ENCODE measurements at places on chromosomes 3 and 15.

- no peak for DNase-seq
Observed at GRCh38 chr3:67311440-67311839, 313.3 kb downstream of the KBTBD8 start.

GRCh38 chr3:106379251-106379750 is 510.5 kb upstream of the CBLB start:
- no peak for DNase-seq

- DNase-seq = no peak
Observed at GRCh38 chr3:71517271-71517791, 66.2 kb downstream of the FOXP1 start.

GRCh38 chr15:36951731-36952247 is 148.6 kb downstream of the MEIS2 start:
- no peak for DNase-seq

- DNase-seq = peak; percentile 76
Observed at GRCh38 chr3:139538733-139539132, 809 bp downstream of the RBP1 start.

GRCh38 chr3:148005456-148005855 is 596.3 kb downstream of the ZIC1 start:
- DNase-seq = no peak

Measured in SW480 (cell line).